T1000 (cell line): ENCODE measurements at places on chromosomes 2 and 18.

DNA sequence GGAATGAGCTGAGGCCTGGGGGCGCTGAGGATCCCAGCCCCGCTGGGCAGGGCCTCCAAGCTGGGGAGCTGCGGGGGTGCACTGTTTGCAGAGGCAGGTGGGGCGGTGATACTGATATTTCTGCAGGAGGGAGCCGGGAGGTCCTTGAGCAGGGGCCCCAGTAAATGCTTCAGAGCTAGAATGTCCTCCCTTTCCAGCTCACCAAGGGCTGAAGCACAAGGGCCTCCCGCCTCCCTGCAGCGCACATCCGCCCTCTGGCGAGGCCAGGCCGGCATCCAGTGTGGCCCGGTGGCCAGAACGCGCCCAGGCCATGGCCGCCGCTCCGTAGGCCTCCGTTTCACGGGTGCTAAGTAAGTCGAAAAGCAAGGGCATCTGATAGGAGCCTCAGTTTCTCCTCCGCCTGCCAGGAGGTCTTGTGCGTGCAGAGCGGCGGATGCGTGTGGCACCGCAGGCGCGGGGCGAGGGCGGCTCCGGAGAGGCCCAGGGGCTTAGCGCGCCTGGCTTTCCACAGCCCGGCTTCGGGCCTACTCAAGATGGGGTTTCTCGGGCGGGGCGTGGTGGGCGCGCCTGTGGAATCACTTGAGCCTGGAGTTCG, 29.5 kb upstream of the CHMP1B start:
- no peak for DNase-seq

DNA sequence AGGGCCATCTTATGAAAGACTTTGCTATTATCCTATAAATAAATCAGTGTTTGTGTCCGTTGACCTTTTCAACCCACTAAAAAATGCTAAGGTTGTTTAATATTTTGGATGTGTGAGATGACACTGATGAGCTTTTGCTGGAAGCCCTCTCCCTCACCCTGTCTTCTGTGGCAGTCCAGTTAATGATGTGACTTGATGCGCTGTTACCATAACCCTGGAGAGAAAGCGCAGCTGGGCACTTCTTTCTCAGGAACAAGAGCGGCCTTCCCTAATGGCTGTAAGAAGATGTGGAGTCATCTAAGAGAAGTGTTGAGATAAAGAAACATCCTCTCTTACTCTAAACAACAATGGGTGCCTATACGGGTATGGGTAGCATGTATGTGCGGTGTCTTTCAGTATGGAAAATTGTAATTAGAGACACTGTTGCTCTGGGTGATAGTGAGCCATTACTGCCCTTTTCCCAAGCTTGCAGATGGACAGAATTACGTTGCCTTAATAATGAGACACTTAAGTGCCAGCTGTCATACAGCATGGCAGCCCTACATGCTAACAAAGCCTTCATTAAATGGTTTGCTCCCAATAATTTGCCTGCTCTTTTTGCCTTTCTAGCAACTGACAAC, 165.6 kb upstream of the NABP1 start:
- DNase-seq = no peak

- no peak for DNase-seq
Observed at GRCh38 chr2:136874258-136874657, 108.9 kb downstream of the THSD7B start.

DNA sequence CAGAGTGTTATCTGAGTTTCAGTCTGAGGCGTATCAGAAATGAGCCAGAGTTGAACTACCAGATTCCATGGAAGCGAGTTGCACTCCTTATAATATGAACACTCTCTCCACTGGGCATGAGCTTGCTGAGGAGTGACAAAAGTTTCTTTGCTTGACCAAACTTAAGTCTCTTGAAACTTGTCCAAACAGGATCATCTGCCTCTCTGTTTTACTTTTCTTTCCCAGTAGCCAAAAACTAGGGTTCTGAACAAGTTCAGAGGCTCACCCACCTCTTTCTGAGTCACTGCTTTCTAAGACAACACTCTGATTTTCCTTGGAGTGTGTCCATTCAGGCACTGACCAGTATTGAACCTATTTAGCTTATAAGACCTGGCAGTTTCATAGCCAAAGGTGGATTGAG, 233.2 kb upstream of the TCF4 start:
- DNase-seq = no peak

GRCh38 chr2:46116553-46116991, 180.6 kb upstream of the EPAS1 start:
- DNase-seq = no peak
